ENCODE measurements at places on chromosomes 7 and 10.

DNA sequence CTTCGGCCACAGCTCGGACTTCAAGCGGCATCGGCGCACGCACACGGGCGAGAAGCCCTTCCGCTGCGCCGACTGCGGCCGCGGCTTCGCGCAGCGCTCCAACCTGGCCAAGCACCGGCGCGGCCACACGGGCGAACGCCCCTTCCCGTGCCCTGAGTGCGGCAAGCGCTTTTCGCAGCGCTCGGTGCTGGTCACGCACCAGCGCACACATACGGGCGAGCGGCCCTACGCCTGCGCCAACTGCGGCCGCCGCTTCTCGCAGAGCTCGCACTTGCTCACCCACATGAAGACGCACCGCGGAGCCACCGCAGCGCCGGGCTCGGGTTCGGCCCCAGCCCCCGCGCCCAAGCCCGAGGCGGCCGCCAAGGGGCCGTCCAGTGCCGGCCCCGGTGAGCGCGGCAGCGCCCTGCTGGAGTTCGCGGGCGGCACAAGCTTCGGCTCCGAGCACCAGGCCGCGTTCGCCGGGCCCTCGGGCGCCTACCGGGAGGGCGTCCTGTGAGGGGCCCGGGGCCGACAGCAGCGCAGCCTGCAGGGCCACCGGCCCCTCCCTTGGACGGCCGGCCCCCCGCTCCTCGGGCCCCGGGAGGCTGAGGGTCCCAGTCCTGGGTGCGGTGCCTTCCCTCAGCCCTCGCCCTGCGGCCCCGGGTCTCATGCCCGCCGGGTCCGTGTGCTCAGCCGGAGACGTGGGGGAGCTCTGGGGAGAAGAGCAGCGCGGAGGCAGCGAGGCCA is 17.2 kb downstream of the ZNF316 start:
- no peak for DNase-seq

GRCh38 chr7:1846331-1847065 is 176.4 kb downstream of the ELFN1 start:
- no peak for DNase-seq

DNA sequence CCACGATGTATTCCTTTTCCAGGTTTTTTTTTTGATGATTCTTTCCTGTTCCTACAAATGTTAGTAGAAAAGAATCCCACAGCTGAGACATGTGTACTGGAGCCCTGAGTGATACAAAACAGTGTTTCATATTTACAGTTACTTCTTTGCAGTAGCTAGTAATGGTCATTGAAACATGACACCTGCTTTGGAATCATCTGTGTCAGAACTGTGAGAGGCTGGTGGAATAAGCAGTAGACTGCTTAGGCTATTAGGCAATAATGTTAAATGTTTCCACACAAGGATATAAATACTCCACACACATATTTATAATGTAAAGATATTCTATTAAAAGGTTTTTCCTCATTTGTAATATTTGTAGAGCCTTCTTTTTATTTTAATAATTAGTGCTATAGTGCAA is 394.0 kb downstream of the THSD7A start:
- no peak for DNase-seq

DNA sequence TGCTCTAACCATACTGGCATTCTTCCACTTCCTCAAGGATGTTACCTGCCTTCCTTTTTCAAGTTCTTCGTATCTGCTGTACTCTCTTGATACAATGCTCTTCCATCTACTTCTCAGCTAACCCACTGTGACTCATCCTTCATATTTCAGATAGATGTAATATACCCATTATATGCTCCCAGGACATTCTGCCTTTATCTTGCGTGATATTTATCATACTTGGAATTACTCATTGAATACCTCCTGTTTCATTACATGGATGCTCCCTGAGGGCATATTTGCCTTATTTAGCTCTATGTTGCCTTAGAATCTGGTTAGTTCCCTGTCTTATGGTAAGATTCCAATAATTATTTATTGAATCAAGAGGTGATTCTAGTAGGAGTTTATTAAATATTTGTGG is 706.4 kb downstream of the SORCS3 start:
- DNase-seq, result no peak

GRCh38 chr10:71243756-71244395 is 31.5 kb downstream of the UNC5B start:
- DNase-seq, result no peak

Data from NCI-H1417 treated with DMSO at 0.1 percent for 48 hours (cell line).